SJCRH30 (cell line): ENCODE measurements at places on chromosomes 16 and 17.

DNA sequence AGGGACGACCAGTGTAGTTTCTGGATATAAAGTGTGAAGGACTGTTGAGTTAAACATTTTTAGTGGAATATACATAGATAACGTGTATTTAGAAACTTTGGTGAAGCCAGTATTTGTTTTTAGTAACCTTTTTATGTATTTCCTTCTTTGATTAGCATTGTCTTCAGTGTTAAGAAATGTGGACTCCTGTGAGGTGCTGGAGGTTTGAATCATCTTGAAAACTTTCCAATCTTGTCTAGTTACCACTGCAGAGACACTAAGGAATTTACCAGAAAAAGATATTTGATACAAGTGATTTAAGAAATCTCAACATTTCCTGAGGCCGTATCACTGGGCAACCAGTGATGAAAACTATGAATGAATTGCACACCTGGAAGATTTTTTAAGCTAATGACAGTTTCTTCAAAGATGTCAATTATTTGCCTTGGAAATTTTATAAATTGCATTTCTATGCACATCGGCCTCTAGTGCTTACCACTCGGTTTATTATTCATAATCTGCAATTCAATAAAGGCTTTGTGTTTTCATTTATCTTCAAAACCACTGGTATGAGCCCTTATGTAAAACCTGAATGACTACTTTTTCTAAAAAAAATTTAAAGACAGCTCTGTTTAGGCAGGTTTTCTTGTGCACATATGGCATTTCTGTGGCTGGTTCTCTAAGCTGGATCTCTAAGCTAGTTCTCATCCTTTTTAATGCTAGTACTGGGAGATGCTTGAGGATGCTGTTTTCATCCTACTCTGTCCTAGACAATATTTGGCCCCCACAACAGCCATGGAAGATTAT is 31.4 kb upstream of the ADCY7 start:
- no peak for DNase-seq

- no peak for DNase-seq
Observed at GRCh38 chr17:39639566-39640458, 2.9 kb downstream of the STARD3 start.

DNA sequence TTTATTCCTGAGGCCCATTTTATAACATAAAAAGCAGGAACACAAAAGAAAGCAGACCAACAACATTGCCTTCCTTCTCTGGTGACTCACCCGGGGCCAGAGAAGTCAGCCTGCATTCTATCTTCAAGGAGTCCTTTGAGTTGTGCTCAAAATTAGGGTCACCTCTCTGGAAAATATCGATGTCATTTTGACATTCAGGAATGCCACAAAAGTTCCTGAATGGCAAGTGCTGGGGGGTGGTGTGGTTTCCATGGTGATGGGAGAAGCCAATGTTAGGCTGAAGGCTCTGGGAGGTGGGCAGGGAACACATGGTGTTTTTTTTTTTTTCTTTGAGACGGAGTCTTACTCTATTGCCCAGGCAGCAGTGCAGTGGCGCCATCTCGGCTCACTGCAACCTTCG is 159.6 kb downstream of the HAPSTR1 start:
- DNase-seq, result no peak

DNA sequence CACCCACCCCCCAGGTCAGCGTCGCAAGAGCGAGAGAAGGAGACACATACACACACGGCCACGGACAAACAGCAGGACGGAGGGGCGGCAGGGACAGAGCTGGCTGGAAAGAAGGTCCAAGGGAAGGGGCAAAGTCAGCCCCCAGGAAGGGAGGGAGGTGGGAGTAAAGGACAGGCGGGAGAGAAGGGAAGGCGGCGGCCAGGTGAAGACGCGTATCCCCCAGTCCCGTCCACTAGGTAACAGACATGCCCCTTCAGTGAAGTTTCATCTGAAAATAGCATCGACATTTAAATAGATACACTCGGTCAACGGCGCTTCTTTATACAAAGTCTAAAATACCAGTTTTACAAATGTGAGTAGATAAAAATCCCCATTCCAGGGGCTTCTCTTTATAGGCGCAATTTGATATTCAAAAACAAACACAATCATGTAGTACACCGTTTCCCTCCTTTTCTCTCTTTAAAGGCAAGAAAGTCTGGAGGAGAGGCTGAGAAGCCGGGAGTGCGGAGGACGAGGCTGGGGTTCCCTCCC is 4.5 kb downstream of the CBX8 start:
- no peak for DNase-seq

- DNase-seq, result no peak
Observed at GRCh38 chr16:65101009-65101408, 20.9 kb downstream of the CDH11 start.

DNA sequence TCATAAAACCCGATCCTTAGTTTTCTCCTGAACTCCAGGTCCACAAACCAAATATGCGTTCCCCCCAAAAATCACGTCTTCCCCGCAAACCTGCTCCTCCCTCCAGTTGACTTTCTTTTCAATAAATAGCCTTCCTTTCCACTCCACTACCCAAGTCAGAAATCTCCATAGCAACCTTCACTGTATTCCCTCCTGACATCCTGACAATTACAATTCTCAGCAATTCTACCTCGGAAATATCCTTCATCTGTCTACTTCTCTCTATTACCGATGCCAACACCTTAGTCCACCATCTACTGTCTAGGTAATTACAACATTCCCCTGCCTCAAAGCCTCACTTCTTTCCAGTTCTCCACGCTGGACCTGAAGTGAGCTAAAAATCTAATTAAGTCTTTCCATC is 50.7 kb downstream of the SMURF2 start:
- DNase-seq, result no peak

- no peak for DNase-seq
Observed at GRCh38 chr17:45106582-45106981, 25.7 kb downstream of the PLCD3 start.

DNA sequence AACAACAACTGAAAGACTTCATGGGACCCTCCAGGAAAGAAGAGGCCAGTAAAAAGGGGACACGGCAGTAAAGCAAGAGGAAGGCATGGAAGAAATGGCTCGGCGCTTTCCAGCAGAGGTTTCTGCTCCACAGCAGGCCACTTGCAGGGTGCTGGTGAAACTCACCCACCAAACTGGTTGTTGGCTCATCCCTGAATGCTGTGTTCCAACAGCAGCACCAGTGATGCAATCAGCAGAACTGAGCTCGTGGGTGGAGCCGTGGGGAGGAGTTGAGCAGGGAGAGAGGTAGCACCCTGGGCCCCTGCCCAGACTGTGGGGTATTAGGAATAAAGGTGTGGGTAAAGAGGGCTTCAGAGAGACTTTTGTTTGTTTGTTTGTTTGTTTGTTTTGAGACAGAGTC is 62.8 kb upstream of the ADCY9 start:
- no peak for DNase-seq

DNA sequence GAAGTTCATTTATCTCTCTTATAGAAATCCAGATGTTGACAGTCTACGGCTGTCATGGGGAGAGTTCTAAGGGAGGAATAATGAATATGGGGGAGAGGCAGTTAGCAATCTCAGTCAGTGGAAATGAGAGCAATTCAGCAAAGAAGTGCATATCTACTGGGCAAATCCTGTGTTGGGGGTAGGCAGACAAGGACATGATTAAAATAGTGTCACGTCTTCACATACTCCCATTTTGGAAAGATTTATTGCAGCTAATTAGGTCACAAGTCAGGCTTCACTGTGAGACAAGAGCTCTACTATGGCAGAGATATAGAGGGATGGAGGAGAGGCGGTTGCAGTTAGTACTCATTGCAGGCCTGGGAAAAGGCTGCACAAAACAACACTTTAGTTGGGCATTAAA is 29.8 kb downstream of the LRRC36 start:
- DNase-seq, result no peak

DNA sequence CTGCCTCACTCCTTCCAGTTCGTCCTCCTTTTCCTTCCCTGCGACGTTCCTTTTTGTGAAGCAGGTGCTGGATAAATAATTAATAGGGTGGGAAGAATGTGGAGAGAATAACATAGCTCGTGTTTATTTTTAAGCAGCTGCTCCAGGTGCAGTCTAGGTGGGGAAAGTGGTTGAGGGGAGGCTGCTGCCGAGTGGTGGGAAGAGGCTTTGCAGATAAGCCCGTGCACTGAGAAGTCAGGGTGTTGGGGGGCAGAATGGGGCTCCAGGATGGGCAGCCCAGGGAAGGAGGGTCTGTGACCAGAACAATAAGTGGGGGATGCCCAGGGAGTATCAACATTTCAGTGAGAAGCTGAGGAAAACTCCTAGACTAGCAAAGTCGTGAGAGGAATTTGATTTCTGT is 300.5 kb downstream of the CPPED1 start:
- no peak for DNase-seq

DNA sequence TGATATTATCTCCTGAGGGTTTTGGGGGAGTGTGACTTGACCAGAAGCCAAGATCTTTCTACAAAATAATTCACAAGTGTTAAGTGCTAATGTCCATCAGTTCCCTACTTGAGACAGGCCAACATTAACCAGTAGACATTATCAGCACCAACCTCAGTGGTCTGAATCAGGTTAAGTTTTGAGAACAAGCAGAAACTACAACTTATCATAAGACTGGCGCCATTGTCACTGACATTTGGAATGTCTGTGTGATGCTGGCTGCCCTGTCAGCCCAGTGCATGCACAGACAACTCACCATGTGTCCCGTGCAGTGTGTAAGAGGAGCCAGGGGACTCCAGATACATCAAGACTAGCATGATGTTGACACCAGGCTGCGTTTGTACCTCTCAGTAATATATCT is 76.8 kb downstream of the CCDC182 start:
- no peak for DNase-seq
